Stimulated activated naive CD4-positive, alpha-beta T cell treated with Interleukin-2 at 50 U/mL for 16 hours (primary cell): ENCODE measurements at places on chromosomes 4 and X.
A peak's percentile ranks its signal among the peaks of the same experiment; 100 is the strongest.

- no peak for DNase-seq
Observed at GRCh38 chrX:2500091-2500802, 529 bp downstream of the DHRSX start.

DNA sequence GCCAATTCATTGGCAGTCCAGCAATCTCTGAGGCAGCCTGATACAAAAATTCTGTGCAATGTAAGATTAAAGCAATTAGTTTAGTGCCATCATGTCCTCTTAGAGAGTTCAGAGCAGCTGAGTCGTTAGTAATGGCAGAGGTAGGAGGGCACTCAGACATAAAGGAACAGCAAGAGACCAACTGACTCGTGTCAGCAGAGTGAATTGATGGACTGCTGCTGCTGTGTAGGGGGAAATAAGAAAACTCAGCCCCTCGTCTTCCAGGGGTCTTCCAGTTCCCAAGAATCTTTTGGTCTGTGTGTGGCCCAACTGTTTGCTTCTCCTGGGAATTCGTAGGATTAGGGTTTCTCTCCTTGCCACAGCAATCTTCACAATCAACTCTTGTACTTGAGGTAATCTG is 100.9 kb downstream of the TTC29 start:
- DNase-seq: no peak

DNA sequence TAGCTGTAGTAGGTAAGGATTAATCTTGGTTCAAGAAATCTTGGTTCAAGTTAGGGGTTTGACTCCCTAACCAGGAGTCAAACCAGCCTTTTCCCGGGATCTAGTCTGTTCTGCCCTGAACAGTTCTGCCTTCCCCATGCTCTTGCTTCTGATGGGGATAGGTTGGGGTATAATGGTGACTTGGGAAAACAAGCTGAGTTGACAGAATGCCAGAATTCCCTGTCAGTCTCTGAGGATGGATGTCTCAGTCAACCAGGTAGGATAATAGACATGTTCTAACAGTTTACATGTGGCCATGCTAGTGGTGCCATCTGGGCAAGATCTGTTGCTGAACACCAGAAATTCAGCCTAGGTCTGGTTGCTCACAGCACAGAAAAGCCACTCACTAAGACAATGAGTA is 51.4 kb downstream of the RAB40AL start:
- DNase-seq: no peak

- no peak for DNase-seq
Observed at GRCh38 chr4:169854090-169854489, 96.3 kb upstream of the HPF1 start.

GRCh38 chrX:9436812-9437211 is 28.0 kb upstream of the TBL1X start:
- no peak for DNase-seq

DNA sequence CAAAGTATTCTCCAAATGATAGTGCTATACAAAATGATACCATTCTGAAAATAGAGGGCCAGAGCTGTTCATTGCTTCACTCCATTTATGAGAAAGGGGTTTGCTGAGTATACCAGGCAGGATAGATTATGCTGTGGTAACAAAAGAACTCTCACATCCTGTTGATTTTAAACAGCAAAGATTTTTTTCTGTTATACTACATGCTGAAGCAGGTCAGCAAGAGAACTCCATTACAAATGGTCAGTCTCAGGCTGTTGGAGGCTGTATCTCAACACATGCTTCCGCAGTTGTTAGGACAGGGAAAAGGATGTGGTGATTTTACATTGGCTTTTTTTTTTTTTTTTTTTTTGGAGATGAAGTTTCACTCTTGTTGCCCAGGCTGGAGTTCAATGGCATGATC is 13.7 kb upstream of the KLHL5 start:
- DNase-seq: no peak

DNA sequence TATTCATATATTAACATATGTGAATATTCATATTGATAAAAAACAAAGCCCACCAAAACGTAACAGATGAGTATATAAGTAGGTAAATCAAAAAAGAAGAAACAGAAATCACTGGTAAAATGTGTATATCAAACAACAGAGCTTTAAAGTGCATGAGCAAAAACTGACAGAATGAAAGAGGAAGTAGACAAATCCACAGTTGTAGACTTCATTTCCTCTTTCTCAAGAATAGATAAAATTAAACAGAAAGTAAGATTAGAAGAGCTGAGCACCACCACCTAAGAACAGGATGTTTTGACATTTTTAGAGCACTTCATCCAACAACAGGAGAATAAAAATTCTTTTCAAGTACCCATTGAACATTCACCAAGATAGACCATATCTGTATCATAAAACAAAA is 64.6 kb downstream of the CNKSR2 start:
- no peak for DNase-seq

- no peak for DNase-seq
Observed at GRCh38 chr4:186203406-186203805, 12.0 kb downstream of the CYP4V2 start.

DNA sequence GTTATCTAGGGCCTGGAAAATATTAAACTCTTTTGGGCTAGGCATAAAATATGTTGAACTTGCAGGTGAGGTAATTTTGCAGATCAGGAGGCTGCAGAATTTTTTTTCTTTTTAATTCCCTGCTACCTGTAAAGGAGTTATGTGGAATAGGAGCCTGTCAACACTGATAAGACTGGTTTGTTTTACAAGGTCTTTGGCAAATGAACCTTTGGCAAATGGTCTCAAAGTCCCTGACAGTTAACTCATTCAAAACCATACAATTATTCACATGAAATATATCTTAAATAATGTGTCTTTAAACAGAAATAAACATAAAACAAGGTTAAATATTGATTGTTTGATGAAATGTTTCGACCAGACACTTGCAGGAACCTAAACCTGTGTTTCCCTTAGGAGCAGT is 340.2 kb downstream of the GASK1B start:
- DNase-seq: no peak

GRCh38 chrX:66074920-66075879 is 35.3 kb upstream of the VSIG4 start:
- peak; percentile 8 for DNase-seq

- DNase-seq: no peak
Observed at GRCh38 chr4:42747971-42748370, 91.1 kb upstream of the ATP8A1 start.

- peak; percentile 6 for DNase-seq
Observed at GRCh38 chr4:88613417-88613875, 21.2 kb downstream of the HERC3 start.

- no peak for DNase-seq
Observed at GRCh38 chrX:155333544-155334100, 792 bp downstream of the CLIC2 start.

GRCh38 chrX:99705701-99706100 is 704.4 kb downstream of the PCDH19 start:
- no peak for DNase-seq

DNA sequence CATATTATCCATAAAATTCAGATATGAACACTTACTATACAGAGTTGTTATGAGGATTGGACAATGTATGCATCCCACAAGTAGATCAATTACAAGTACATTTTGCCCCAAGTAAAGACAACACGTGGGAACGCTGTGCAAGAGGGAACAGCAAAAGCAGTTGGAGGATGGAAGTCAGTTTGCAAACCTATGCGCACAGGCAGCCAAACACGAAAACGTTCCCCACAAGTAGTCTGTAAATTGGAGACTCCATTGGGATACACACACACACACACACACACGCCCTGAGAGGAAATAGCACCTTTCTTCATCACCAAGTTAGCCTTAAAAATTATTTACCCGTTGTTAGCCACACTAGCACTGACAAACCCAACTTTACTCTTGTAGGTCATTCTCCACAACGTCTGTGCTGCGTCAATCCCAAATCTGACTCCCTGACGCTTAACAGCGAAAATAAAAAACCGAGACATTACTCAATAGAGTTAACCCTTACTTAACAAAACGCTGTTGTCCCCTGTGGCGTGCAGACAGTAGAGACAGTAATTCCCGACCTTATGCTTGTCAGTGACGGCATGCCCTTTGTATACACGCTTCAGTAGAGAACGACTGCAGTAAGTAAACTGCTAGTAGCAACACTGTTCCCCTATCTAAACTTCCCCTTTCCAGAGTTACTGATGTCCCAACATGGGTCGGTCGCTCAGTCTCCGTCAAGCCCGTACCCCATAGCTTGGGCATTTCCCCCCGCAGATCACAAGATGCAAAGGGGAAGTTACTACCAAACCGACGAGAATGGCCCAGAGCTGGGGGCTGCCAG is 730 bp downstream of the MANBA start:
- no peak for DNase-seq

DNA sequence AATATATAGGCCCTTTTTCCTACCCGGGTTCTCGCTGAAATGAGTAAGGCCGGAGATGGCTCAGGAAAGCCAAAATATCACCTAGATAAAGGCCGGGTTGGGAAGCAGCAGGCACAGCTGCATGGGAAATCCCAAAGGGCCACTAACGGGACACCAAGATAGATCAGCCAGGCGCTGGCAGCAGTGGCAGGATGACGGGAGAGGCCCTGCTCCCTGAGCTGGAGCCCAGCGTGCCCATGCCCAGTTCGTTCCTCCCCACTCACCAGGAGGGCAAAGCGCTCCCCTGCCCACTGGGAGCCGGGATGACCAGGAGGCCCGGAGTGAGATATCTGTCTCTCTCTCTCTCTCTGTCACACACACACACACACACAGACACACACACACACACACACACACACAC is 109.8 kb downstream of the DCTD start:
- no peak for DNase-seq

- no peak for DNase-seq
Observed at GRCh38 chr4:172308078-172308477, 494.9 kb downstream of the GALNTL6 start.

- DNase-seq: no peak
Observed at GRCh38 chr4:64361399-64361740, 47.9 kb downstream of the TECRL start.

DNA sequence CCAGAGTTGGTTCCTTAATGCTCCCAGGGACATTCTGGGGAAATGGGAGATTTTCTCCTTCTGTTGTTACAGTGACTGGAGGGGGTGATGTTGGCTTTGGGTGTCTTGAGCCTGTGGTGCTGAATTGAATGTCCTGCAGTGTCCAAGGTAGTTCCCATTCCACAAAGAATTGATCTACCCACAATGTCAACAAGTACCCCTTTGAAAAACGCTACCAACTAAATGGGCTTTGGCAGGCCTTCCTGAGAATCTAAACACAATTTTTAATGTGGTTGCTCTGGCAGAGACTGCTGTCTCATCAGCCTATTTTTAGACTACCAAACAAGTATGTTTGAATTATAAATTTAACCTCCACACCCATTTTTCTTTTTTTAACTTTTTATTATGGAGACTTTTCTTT is 69.4 kb downstream of the CCKAR start:
- DNase-seq: no peak

DNA sequence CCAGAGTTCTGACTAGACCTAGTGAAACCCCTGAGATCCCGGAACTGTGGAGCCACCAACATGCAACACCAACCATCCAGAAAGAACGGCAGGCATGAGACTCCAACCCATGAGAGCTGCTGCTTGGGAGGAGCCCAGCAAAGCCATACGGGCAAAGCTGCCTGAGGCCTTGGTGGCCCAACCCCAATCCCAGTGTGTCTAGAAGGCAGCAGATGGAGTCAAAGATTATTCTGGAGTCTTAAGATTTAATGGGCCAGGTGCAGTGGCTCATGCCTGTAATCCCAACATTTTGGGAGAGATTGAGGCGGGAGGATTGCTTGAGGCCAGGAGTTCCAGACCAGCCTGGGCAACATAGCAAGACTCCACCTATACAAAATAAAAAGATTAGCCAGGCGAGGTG is 49.2 kb upstream of the PDK3 start:
- DNase-seq: no peak

DNA sequence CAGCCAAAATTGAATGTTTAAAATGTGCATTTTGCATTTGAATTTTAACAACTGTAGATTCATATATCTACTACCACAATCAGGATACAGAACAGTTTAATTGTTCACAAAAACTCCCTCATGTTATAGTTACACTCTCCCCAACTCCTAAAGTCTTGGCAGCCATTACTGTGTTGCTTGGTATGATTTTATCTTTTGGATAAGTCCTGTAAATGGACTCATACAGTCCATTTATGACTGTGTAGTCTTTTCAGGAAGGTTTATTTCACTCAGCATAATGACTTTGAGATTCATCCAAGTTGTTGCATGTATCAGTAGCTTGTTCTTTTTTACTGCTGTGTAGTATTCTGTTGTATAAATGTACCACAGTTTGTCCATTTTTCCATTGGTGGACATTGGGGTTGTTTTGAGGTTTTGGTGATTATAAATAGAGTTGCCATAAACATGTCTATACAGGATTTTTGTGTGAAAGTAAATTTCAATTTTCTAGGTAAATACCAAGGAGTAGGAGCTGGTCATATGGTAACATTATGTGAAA is 9.9 kb downstream of the FAM193A start:
- DNase-seq: no peak

DNA sequence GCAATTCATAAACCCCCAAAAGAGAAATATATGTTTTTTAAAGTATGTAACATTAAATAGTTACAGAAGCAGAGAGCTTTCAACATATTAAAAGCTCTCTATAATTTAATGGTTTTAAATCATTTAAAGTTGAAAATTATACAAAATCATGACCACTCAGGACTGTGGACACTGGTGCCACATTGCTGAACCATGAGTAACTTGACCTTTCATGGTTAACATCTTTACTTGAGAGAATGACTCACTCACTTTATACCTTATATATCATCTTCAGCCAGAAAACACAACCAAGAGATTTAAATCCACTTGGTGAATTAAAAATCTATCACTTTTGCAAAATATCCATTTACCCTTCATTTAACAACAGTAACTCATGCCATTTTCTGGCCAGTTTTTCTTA is 584.3 kb upstream of the SMIM31 start:
- no peak for DNase-seq

- DNase-seq: no peak
Observed at GRCh38 chr4:165294907-165295306, 32.6 kb upstream of the MSMO1 start.

GRCh38 chrX:29225670-29226069 is 638.4 kb downstream of the IL1RAPL1 start:
- no peak for DNase-seq

GRCh38 chr4:130395871-130396270 is 1299.9 kb downstream of the C4orf33 start:
- DNase-seq: no peak
